WTC11 (cell line): ENCODE measurements at places on chromosomes 1 and 21.

DNA sequence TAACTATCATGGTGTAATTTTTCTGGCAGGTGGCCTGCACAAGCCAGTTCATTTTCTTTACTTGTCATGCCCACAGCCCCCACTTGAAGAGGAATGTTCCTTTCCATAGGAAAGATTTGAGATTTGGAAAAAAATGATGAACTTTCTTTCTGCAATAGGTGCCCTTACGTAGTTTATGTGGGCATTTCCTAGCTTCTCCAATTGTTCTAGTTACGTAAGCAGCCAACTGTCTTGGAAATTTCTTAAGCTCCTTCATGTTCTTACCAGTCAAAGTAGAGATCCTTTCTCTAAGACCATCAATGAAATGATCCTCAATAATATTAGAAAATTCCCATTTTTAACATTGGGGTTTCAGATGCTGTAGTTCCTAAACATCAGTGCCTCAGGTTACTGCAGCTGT is 109.5 kb upstream of the F3 start:
- no peak for DNase-seq

DNA sequence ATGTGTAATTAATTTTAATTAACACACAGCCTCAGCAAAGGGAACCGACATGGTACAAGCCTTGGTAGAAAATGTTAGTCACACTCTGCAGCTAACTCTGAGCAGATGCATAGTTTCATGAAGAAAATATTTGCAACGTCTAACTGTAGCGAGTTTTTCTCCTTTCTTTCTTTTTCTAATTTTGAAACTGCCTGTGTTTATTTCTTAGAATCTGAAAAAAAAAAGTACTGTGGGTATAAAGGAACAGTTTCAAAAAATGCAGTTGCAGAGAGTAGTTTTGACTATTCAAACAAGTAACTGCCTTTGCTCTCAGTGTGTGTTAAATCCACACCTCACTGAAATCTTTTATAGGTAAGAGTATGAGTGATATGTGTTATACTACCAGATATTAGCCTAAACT is 149.9 kb upstream of the C1orf105 start:
- no peak for DNase-seq

DNA sequence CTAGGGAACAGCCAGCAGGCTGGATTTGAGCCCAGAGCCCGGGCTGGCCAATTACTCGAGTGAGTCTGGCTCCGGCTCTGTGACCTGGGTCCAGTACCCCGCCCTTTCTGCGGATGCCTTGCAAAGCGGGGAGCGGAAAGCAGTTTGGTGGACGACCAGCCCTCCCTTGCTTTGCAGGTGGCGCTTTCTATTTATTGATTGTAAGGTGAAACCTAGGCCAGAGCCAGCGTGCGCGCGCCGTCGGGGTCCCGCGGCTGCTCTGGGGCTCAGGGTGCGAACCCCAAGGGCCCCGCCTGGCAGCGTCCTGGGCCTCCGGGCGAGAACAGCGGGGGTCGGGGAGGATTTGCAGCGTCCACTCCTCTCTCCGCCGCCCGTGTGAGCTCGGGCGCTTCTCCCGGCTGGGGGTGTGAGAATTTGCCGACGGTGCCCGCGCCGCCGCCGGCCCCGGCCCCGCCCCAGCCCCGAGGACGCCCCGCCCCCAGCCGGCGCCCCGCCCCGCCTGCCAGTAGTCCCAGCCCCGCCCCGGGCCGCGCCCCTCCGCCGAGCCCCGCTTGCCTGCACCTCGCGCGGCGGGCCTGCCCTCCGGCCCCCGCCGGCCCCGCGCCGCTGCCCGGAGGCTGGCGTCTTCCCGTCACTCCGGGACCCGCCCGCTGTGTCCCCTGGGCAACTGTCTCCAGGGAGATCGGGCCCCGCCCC is 37.6 kb downstream of the PIK3CD start:
- peak; percentile 92 for DNase-seq

DNA sequence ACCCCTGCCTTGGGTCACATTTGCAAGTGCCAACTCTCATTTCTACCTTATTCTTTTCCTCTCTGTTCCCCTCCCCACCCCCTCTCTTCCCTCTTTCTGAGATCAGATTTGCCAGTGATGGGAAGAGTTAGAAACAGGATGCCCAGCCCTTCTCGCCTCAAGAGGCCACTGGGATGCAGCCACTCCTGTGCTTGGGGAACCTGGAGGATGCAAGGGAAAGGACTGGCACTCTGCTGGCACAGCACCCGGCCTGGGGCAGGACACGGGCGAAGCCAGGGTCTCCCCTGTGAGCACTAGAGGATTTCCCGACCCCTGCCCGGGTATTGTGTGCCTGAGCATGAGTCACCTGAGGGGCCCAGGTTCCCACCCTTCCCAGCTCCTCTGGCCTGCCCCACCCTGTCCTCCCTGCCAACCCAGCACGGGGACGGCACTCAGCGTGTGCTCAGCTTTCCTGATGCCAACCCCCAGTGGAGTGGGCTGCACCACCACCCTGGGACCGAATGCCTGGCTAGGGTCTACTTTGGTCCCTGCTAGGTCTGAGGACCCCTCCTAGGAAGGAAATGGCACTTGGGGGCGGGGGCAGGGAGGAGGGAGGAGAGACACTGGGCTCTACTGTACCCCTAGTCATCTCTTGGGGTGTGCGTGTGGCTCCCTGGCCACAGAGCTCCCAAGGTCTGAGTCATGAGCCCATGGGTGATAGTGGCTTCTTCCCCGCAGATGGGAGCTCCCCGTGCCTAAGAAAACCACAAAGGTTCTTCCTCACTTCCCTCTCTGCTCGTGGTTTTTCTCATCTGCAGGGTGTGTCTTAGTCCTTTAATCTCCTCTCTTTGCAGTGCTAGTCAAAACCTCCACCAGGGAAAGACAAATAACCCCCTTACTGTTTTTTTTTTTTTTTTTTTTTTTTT is 12.4 kb downstream of the LMNA start:
- no peak for DNase-seq

DNA sequence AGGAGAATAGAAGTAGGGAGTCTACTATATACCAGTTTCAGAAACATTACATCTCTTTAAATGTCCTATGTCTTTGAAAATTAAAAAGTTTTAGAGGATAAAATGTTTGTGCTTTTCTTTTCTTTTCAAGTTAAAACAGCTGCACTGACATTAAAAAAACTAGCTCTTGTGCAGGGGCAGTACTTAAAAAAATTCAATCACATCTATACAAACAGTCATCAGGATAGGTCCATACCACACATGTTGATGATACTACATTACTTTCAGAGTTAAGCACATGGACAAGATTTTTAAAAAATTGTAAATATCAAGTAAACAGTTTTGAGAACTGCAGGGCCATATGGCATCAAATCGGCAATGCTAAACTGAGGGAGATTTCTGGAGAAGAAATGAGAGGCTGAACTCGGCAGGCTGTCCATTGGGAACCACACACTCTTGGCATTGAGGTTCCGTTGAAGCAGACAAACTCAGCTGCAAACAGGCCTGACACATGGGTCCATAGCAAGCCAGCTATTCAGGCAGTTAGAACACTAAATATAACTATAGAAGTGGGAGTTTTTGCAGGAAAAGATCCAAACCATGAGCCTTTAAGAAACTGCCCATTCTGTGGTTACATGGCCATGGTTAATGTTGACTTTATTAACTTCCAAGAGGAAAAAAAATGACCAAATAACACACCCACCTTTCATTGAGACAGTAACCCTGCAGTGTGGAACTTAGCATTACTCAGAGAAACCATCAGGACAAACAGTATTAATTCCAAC is 84.5 kb upstream of the BCL10 start:
- DNase-seq: no peak

- DNase-seq: no peak
Measured at GRCh38 chr1:38334930-38335592, 288.5 kb upstream of the POU3F1 start.

- DNase-seq: no peak
Measured at GRCh38 chr21:16504766-16505165, 775.0 kb downstream of the USP25 start.
